ENCODE measurements at places on chromosomes 5 and 9.

GRCh38 chr5:92637247-92637646, 943.8 kb downstream of the NR2F1-AS1 start:
- no peak for DNase-seq

DNA sequence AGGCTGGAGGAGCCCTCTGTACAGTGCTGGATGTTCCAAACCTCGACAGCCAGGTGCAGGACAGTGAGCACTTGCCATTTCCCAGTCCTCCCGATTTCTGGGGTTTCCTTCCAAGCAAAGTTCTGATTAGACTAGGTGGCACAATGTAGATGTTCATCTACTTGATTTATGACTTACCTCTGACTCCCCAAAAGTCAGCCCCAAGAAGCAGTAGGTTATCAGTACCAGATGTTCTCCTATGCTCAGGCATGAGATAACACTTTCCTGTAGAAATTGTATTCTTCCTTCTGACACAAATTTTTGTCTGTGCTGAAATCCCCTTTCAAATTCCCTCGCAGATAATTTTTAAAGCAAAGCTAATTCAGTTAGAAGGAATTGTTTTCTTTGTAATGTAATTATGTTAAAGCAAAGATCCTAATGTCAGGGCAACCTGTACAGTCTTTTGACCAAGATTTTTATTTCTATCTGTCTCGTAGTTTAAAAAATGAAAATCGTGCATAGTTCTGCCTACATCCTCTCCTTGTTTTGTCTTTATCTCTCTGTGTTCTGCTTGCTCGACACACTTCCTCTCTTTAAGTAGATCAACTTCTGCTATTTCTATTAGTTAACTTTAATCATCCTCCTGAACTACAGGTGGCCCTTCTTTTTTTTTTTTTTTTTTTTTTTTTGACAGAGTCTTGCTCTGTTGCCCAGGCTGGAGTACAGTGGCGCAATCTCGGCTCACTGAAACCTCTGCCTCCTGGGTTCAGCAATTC, 102.4 kb upstream of the PJA2 start:
- no peak for DNase-seq

- DNase-seq: no peak
Observed at GRCh38 chr5:53877243-53877642, 316.8 kb downstream of the NDUFS4 start.

GRCh38 chr9:14994738-14995137, 84.5 kb upstream of the FREM1 start:
- no peak for DNase-seq

DNA sequence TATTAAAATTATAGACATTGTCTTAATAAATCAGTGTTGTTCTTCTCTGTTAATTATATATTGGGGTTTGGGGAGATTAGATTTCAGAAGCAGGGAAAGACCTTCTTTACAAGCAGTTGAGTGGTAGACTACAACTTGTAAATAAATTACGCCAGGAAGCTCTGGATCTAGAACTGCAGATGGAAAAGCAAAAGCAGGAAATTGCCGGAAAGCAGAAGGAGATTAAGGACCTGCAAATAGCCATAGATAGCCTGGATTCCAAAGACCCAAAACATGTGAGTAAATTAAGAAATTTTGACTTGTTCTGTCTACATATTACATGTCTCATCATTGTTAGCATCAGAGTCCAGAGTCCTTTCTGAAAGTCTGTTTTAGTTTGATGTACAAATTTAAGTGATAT, 43.5 kb downstream of the CNTRL start:
- DNase-seq: no peak

DNA sequence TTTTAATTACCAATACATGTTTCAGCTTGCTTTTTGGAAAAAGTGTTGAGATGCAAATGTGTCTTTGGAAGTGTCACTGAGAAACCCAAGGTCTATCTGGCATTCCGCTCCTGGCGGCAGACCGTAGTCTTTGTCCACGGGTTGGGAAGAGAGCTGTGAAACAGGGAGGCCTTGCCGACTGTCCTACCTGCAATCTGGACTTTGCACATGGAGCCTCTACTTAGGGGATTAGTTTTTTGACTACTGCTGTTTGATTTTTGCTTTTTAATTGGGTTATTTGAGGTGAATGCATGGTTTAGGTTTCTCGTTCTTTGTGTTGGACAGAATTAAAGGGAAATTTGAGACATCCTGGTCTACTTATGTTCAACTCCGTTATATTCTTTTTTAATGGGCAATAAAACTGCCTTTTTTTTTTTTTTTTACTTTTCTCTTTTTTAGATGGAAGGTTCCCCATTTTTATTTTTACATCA, 25.7 kb downstream of the TRIO start:
- peak; percentile 44 for DNase-seq

- no peak for DNase-seq
Observed at GRCh38 chr5:10562201-10563109, 1.4 kb upstream of the ANKRD33B start.

GRCh38 chr9:16136961-16137360, 584.1 kb downstream of the CCDC171 start:
- peak; percentile 80 for DNase-seq

- DNase-seq: no peak
Observed at GRCh38 chr9:129761901-129762369, 9.1 kb upstream of the PTGES start.

- DNase-seq: peak; percentile 66
Observed at GRCh38 chr5:135263022-135263668, 135.9 kb downstream of the MACROH2A1 start.

DNA sequence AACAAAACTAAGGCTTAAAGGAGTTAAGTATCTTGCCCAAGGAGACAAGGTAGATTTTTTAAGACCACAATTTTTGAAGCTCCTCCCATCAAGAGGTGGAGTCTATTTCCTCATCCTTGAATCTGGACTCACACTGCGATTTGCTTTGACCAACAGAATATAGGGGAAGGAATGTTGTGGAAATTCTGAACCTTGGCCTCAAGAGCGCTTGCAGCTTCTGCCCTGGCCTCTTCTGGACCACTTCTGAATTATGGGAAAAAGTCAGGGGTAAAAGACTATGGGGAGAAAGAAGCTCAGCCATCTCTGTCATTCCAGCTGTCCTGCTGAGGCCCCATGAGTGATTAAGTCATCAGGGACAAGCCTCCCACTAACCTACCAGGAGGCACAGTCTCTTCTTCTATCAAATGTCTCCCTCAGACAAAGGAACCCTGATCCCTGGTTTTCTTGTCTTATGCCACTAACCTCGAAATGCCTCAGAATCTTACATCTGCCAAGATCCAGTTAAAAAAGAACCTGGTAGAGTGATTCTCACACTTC, 25.9 kb downstream of the MAPKAP1 start:
- no peak for DNase-seq

DNA sequence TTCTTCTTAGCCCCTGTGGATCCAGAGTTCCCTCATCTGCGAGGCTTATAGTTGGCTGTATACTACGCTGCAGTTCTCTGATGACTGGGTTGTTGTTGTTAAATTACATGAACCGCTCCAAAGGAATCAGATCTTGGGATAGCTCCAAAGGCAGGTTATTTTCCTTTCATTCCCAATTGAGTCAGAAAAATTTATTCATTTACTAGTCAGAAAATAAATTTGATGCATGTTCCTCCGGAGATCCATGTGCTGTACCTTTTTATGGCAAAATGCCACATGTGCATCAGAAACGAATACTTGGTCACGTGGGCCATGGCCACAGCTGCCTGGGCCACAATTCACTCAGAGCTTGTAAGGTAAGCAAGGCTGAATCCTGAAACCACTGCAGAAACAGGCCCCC, 304.0 kb downstream of the NR2F1-AS1 start:
- DNase-seq: no peak

GRCh38 chr9:71928376-71928775, 16.9 kb downstream of the C9orf85 start:
- no peak for DNase-seq

- DNase-seq: no peak
Observed at GRCh38 chr5:170503990-170504596, at the start of gene KCNIP1. Gene KCNIP1 (plus strand): TSS chr5:170504020.

DNA sequence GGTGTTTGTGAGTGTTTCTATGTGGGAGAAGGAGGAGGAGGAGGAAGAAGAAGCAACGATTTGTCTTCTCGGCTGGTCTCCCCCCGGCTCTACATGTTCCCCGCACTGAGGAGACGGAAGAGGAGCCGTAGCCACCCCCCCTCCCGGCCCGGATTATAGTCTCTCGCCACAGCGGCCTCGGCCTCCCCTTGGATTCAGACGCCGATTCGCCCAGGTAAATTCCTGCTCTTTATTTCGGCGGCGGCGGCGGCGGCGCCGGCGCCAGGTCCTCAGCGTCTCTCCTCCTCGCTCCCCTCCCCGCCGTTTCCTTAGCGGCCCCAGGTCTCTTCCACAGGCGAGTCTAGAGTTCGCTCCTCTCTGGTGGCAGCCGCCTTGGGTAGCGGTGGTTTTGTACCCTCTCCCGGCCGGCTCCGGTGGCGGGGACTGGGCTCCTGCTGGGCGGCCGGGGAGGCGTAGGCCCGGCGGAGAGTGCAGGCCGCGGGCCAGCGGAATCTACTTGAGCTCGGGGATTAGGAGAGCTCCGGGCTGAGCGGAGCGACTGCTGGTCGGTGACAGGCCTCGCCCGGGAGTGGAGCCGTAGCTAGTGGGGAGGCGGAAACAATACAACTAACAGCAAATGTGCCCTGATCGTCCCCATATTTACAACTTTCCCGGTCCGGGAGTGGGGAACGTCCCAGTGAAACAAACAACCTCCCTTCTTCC, 547 bp downstream of the NIPBL start:
- peak; percentile 81 for DNase-seq

- DNase-seq: no peak
Observed at GRCh38 chr9:134374301-134375010, 48.2 kb downstream of the RXRA start.

GRCh38 chr5:32127711-32128110, 46.4 kb downstream of the GOLPH3 start:
- no peak for DNase-seq

GRCh38 chr9:133513214-133514100, 11.3 kb downstream of the MYMK start:
- peak; percentile 58 for DNase-seq

DNA sequence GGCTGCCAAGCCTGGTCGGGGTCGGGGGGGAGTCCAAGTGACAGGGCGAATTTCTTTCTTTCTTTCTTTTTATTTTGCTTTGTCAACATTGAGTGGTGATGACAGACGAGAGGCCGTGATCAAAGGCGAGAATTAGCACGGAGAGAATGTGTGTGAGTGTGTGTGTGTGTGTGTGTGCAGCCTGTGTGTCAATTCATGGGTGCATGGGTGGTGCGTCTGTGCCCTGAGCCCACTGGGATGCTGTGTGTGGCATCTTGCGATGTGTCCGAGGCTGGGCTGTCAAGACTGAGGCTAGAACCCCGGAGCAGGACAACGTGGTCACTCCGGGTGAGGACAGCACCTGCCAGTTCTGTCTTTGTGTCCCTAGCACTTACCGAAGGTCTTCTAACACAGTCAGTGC, 4.7 kb upstream of the FIBCD1 start:
- DNase-seq: no peak
